Right renal pelvis (tissue), 4 donors: ENCODE measurements at places on chromosomes 12 and 14. TPM values are rescaled to one million over a fixed set of nuclear protein-coding genes. Genes with fewer than 3 reads are reported as not detected.

GRCh38 chr14:22842211-22843122, 6.1 kb downstream of the MMP14 start:
- DNase-seq = no peak

DNA sequence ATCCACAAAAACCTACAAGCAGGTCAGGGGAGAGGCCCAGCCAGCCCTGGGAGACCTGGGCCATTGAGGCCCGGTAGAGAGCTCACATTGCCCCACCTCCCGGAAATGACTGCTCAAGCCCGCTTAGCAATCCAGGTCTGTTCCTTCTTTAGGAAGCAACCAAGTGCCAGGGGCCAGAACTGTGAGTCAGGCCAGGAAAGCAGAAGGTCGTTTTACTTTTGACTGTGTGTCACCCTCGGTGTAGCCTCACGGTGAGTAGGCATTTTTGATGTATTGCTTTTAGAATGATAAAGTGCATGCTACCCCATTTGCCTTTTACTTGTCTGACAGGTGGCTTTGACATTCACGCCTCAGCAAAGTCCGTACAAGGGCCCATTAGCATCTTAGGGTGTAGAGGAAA, 25.4 kb upstream of the PWP1 start:
- no peak for DNase-seq

- no peak for DNase-seq
Observed at GRCh38 chr14:101761881-101762529, 496 bp downstream of the PPP2R5C start.

The FAM181A gene
- polyA plus RNA-seq = not detected

DNA sequence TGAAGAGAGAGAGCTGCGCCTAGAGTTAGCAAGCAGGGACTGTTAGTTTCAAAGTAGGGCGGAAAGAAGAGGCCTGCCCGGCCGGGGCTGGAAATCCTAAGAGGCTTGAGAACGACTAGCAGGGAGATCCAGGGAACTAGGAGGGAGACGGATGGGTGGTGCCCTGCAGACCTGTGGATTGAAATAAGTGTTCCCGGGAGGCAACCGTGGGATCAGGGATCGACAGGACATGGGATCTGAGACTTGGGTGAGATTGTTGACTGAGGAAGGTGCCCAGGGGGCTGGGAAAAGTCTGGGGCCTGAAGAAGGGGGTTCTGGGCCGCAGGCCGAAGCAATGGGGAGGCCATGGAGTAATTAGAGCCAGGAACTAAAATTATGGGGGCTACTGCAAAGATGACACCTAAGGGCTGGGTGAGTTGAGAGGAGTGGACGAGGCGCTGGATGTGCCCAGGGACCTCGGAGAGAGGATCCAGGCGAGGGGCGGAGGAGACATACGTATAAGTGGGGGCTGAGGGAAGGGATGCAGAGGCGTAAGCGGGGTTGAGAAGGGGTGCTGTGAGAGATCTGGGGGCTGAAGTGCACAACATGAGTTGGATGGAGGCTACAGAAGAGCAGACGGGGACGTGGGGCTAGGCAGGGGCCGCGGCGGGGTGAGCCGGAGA, 635 bp downstream of the LTA4H start:
- peak; percentile 30 for DNase-seq

DNA sequence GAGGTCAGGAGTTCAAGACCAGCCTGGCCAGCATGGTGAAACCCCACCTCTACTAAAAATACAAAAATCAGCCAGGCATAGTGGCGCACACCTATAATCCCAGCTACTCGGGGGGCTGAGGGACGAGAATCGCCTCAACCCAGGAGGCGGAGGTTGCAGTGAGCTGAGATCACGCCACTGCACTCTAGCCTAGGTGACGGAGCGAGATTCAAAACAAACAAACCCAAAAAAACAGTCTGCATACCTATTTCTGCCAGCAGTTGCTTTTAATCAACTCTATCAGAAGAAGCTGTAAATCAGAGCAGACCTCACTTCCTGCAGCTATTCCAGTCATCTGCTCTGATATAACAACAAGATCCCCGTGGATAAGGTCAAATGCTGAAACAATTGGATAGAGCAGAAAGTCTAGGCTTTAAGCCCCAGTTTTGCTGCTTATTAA, 50.5 kb downstream of the LIMA1 start:
- DNase-seq = no peak

GRCh38 chr12:66929121-66929520, 250.2 kb upstream of the GRIP1 start:
- DNase-seq = no peak

DNA sequence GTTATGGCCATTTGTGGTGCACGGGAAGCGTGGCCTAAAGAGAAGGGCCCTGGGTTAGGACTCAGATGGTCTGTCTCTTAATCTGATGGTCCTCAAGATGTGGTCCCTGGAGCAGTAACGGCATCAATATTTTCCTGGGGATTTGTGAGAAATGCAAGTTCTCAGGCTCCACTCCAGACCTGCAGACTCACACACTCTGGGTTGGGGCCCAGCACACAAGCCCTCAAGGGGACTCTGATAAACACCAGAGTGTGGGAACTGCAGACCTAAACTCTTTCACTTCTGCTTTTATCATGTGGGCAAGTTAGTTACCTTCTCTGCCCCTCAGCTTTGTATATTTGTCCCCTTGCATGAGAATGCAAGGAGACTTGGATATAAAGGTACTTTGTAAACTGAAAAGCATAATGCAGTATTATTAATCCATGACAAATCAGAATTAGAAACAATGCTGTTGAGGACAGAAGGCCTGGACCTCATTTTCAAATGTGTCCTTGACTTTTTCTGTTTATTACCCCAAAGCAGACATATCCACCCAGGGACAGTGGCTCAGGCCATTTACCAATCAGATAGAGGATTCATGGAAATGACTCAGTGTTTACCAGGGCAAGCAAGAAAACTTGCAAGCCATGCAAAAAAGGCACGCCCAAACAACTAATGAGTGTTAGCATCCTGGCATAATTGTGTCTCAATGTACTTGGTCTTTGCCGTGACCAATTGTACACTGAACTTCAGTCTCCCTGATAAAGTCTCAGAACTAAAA, 157.0 kb downstream of the ASCL1 start:
- DNase-seq = no peak

DNA sequence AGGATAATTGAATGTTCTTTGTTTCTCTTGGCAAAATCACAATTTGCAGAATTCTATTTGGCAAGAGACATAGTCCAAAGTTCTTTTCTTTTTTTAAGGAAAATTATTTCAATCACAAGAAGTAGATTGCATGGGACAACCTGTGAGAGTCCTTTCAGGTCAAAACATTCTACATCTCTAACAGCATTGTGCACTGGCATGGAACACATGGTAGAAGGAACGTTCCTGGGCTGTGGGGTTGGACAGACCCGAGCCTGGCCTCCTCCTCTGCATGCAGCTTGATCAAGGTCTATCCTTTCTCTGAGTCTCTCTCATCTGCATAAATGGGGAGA, 88.6 kb upstream of the CPSF6 start:
- DNase-seq = no peak

DNA sequence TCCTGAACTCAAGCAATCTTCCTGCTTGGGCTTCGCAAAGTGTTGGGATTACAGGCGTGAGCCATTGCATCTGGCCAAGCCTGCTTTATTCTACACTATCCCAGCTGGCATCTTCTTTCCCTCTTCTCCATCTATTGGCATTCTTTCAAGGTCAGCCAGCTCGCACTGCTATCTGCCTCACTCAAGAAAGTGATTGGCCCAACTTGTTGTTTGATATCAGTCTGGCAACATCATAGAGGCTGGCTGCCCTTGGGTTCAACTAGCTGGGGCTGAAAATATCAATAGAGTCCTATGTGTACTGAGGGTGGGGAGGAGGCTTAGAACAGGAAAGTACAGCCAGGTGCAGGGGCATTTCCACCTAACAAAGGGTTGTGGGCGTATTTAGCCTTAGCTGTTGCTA, 17.1 kb downstream of the GMFB start:
- DNase-seq = no peak

The SLC10A1 gene
- 0.23 TPM for polyA plus RNA-seq

GRCh38 chr12:93990832-93991803, 157.3 kb upstream of the PLXNC1 start:
- no peak for DNase-seq

DNA sequence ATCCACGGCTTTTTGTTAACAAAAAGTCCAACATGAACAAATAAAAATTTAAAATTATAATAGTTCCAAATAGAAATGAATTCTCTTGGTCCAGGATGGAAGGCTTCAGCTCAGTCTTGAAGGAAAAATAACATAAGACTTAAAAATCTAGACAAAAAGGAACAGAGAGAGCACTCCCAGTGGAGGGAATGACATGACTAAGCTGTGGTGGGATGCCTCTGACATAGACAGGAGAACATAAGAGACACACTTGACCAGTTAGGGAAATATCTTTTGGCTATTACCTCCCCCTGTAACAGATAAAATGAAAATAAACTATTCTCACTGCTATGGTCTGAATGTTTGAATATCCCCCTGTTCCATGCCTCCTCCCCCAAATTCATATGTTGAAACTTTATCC, 106.8 kb downstream of the BBS10 start:
- DNase-seq = no peak

GRCh38 chr14:53882684-53883083, 73.9 kb downstream of the BMP4 start:
- DNase-seq = no peak

DNA sequence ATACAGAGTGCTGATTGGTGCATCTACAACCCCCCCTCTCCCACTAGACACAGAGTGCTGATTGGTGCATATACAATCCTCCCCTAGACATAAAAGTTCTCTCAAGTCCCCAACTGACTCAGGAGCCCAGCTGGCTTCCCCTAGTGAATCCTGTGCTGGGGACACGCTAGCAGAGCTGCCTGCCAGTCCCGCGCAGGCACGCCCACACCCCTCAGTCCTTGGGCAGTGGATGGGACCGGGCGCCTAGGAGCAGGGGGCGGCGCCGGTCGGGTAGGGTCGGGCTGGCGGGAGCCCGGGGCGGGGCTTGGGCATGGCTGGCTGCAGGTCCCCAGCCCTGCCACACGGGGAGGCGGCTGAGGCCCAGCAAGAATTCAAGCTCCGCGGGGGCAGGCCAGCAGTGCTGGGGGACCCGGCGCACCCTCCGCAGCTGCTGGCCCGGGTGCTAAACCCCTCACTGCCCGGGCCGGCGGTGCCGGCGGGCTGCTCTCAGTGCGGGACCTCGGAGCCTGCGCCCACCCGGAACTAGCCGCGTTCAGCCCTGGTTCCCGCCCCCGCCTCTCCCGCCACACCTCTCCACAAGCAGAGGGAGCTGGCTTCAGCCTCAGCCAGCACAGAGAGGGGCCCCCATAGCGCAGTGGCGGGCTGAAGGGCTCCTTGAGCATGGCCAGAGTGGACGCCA, 64.3 kb upstream of the DDHD1 start:
- DNase-seq = peak; percentile 41

DNA sequence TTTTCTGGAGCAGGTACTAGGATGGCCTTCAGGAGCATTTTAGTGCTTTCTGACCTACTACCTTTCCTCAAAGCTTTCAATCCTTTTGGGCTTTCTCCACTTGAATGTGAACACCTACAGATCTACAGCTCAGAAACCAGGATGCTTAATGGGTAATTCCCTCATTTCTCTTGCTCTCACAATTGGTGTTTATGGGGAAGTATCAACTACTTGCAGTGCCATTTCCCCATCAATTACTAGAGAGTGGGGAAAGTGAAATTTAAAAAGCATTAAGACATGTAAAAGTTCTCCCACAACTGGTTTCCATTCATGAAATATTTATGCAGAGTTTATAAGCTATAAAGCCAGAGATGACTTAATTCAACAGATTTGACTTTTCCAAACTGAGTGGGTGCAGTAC, 2.1 kb upstream of the YY1 start:
- no peak for DNase-seq

DNA sequence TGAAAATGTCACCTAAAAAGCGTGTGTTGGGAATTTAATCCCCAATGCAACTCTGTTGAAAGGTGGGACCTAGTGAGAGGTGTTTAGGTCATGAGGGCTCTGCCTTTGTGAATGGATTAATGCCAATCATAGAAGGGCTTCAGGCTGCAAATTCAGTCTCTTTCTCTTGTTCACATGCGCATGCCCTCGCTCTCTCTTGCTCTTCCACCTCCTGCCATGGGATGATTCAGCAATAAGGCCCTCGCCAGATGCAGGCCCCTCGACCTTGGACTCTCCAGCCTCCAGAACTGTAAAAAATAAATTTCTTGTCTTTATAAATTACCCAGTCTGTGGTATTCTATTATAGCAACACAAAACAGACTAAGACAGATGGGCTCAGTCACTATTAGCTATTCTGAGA, 55.4 kb downstream of the PLXNC1 start:
- no peak for DNase-seq

GRCh38 chr12:16515666-16516065, 90.3 kb downstream of the LMO3 start:
- no peak for DNase-seq

The GLT1D1 gene
- polyA plus RNA-seq = 1.8 TPM

DNA sequence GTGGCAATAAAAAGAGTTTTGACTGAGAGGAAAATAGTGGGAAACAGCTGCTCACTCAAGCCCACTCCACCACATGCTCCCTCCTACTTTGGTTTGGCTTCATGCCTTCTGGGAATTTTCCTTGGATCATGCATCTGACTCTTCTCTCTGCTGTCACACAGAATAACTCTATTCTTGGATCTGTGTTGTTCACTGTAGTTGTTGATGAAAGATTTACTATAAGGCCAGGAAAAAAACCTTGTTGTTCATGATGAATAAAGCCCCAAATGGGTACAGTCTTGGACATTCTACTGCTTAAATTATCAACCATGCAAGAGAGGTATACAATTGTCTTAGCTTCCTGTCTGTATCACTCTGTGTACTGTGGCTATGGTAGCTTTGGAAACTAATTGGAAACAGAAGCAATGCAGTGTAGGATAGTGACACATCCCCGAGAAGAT, 70.5 kb downstream of the TMX1 start:
- DNase-seq = peak; percentile 33

The OXA1L gene
- polyA plus RNA-seq = 131 TPM

- DNase-seq = no peak
Observed at GRCh38 chr12:89161557-89161956, 190.7 kb downstream of the DUSP6 start.

- DNase-seq = no peak
Observed at GRCh38 chr14:23513005-23513817, 38.4 kb downstream of the ZFHX2 start.

GRCh38 chr14:56304456-56304855, 186.2 kb downstream of the PELI2 start:
- no peak for DNase-seq

DNA sequence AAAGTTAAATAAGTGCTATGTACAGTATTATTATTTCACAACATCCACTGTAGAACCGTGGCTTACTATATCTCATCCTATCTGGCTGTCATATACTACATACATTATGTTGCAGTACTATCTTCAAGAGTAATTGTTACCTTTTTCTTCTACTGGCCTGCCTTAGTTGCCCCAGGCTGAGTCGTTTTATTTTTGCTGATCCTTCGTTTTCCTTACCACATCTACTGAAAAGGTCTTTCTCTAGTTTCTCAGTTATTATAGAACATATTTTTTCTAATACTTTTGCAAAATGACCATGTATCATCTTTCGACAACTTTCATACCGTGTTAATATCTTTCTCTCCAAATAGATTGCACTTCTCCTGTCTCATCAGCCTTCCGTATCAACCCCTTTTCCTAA, 523.1 kb downstream of the SOX5 start:
- DNase-seq = no peak

The KIAA0586 gene
- 21.7 TPM for polyA plus RNA-seq

The RNASE1 gene
- 169 TPM for polyA plus RNA-seq

The TMEM132D gene
- 0.90 TPM for polyA plus RNA-seq

- DNase-seq = peak; percentile 76
Observed at GRCh38 chr12:67647799-67648520, 585 bp upstream of the DYRK2 start.
